ENCODE measurements at places on chromosomes 4 and X.

DNA sequence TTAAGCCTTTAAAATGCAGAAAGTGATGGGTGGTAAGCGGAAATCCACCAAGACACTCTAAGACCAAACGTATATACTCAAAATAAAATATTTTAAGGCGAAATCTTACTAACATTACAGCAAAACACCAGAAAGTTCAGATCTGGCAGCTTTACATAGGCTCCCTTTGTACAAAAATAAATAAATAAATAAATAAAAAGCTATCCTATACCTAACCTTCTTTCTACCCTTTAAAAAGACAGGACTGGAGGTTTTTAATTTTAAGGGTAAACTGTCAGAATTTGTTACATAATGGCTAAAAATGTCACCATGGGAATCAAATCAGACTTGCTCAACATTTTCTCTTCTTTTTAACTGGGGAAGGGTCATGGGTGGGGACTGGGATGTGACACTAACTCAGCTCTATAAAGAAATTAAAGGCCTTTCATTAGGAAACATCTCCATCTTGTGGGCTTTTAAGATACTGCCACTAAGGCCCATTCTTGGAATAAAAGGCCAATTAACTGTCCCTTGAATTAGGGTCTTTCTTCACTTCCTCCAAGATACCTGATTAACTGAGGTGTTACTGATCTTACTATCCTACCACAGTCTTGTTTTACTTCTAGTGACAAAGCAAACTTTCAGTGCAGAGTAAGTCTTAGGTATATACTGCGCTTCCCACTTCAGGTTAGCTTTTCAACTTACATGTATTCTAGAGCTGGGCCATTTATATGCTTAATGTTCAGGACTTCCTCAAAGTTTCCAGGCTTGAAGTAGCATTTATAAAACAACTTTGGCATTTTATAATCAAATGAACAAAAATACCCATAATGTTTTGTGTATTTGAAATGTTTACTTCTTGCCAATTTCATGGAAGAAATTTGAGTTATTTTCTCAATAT is 13.3 kb downstream of the HNRNPD start:
- DNase-seq = no peak

- DNase-seq = no peak
Observed at GRCh38 chr4:29538889-29539646, 1181.1 kb upstream of the PCDH7 start.

GRCh38 chrX:68894513-68895340 is 65.9 kb downstream of the EFNB1 start:
- peak; percentile 47 for DNase-seq

- DNase-seq = no peak
Observed at GRCh38 chrX:105564501-105564900, 257.8 kb upstream of the NRK start.

GRCh38 chrX:154774622-154775021 is 12.0 kb downstream of the DKC1 start:
- no peak for DNase-seq

- peak; percentile 18 for DNase-seq
Observed at GRCh38 chr4:39565878-39566600, 38.8 kb upstream of the UGDH start.

GRCh38 chr4:76640353-76640910 is 205.4 kb downstream of the SHROOM3 start:
- DNase-seq = no peak

DNA sequence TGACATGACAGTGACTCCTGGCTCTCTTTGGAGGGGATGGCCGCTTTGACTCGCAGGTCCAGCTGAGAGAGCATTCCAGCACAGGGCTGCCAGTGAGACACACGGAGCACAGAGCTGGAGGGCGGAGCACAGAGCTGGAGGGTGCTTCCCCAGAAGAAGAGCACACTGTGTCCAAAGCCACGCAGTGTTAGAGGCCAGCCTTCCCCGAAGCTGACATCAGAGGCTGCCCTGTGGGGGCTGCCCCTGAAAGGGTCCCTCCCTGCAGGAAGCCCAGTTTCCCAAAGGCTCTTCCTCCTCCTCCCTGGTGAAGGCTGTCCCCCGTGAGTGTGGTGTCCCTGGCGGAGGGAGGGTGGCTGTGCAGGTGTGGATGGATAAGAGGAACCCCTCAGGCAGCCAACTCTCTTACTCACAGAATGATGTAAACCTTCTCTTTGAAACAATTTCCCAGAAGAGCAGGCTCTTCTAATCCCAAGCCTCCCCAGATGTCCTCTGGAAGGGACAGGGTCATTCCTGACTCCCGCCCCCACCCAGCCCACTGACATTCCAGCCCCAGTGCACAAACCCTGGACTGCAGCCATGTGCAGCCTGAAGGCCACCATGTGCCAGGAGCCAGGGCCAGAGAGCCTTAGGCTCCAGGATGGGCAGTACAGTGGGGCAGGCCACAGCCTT is 53.4 kb downstream of the PSAPL1 start:
- no peak for DNase-seq

- no peak for DNase-seq
Observed at GRCh38 chrX:15816886-15817285, 26.6 kb downstream of the ZRSR2 start.

GRCh38 chr4:1534876-1535526 is 128.8 kb upstream of the NKX1-1 start:
- no peak for DNase-seq

DNA sequence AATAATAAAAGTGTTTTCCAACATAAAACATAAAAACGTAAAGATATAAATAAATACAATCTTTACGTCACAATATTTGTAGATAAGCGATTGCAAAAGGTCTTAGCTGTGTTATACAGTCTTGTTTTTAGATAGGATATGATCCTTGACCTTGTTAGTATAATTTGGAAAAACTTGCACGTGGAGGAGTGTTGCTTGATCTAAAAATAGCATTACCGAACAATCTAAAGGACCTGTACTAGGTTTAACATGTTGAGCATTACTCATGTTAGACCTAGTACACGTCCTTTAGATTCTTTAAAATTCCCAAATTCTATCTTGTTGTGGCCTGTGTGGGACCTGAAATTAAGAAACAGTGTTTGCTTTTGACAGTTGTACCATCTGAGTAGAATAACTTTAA is 1.6 kb downstream of the METAP1 start:
- DNase-seq = no peak

GRCh38 chr4:164856396-164856795 is 20.6 kb upstream of the APELA start:
- no peak for DNase-seq

DNA sequence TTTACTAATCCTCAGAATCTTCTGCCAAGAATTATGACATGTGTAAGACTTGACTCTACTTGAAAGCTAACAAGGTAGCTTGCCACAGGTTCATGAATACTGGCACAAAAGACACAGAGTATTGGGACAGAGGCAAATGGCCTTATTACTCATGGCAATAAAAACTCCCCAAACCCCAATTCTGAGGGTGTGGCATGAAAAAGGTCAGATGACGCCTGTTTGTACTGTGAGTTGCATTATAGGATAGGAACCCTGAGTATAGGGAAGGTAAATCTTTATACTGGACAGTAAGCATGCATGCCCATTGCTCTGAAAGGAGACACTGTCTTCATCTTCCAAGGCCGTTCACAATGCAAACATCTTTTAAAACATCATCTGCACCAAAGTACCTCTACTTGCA is 600.0 kb downstream of the IL1RAPL1 start:
- no peak for DNase-seq

GRCh38 chr4:96312046-96312685 is 472.3 kb downstream of the PDHA2 start:
- no peak for DNase-seq

DNA sequence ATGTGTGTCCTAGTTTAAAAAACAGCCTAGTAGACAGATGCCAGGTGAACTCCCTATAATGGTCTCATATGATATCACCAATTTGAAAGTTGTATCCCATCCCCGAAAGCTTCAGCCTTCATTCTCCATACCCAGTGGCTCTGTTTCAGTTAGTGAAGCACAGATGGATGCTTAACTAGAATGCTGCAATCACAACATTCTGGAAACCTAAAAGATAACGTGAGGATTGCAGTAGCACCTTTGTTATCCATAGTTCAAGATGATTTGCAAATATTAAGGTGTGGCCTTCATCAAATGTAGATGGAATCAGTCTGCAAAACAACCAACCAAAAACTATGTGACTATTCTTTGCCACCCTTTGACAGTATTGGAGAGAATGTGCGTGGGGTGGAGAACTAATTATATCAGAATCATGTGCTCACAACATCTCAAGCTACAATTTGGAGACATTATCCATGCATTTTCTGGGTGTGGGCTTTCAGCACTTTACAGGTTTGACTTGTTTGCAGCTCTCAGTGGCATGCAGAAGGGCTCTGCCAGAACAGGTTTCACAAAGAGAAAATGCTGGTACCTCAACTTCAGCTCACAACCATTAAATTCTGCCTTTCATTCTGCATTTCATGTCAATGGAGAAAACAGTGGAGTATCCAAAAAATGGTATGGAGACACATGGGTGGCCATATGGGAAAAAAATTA is 18.3 kb upstream of the PPID start:
- no peak for DNase-seq

- no peak for DNase-seq
Observed at GRCh38 chr4:138050601-138051000, 191.5 kb downstream of the SLC7A11 start.

- DNase-seq = peak; percentile 75
Observed at GRCh38 chr4:165537028-165537648, 158.3 kb downstream of the CPE start.

DNA sequence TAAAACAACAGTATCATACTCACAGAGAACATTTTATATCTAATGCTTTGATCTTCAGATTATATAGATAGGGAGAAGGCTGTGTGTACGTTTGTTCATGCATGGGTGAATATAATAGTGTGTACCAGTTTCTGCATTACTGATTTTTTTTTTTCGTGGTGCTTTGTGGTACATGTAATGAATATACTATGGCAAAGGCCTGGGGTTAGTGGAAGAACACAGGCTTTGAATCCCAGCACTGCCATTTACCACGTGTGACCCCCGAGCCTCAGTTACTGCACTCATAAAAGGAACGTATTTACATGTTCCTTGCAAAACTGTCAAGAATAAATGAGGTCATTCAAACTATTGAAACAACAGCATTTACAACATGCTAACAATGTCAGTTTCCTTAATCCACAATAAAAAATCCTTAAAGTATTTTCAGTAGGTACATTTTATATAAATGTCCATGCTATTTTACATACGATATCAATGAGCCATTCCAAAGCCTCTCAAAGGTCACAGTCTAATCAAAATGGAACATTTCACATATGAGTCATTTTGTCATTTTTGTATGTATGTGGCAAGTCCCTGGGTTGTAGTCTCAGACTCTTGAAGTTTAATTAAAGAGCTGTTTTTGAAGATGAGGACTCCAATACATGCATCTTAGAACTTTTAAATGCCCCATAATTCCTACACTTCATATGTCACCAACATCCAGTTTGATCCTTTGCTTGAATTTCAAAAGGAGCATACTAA is 242.8 kb downstream of the PPP3CA start:
- no peak for DNase-seq

DNA sequence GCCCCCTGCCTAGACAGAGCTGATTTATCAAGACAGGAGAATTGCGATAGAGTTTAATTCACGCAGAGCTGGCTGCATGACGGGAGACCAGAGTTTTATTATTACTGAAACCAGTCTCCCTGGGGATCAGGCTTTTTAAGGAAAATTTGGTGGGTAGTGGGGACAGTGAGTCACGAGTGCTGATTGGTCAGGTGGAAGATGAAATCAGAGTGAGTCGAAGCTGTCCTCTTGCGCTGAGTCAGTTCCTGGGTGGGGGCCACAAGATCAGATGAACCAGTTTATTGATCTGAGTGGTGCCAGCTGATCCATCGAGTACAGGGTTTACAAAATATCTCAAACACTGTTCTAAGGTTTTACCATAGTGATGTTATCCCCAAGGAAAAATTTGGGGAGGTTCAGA is 36.6 kb downstream of the MYOZ2 start:
- DNase-seq = no peak

DNA sequence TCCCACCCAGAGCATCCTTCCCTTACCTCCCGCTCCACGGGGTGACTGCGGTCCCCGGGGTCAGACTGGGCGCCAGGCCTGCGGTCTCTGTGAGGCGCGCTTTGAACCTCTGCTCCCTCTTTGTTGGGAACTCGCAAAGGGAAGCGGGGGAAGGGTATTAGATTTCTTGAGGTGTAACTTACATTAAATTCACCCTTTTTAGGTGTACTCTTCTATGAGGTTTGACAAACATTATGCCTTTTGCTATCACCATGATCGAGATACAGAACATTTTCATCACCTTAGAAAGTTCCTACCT is 569 bp downstream of the DCK start:
- DNase-seq = no peak

- no peak for DNase-seq
Observed at GRCh38 chrX:118675326-118675965, 52.0 kb upstream of the IL13RA1 start.

DNA sequence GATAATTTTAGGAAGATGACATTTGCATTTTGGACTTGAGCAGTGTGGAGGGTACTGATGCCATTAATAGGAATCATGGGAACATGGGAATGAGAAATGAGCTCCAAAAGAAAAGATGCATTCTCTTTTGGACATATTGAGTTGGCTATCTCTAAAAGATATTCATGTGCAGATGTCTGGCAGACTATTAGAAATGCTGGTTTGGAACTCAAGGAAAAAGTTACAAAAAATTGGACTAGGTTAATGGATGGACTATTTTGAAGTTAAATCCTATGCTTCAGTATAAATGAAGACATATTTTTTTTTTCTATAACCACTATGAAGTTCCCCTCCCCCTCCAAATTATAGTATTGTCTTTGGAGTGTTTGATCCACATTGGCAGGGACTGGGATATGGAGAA is 3.6 kb upstream of the LIMCH1 start:
- no peak for DNase-seq

- peak; percentile 42 for DNase-seq
Observed at GRCh38 chrX:53312946-53313727, 31.8 kb upstream of the IQSEC2 start.

- no peak for DNase-seq
Observed at GRCh38 chr4:34771632-34772031, 1472.7 kb downstream of the ARAP2 start.

DNA sequence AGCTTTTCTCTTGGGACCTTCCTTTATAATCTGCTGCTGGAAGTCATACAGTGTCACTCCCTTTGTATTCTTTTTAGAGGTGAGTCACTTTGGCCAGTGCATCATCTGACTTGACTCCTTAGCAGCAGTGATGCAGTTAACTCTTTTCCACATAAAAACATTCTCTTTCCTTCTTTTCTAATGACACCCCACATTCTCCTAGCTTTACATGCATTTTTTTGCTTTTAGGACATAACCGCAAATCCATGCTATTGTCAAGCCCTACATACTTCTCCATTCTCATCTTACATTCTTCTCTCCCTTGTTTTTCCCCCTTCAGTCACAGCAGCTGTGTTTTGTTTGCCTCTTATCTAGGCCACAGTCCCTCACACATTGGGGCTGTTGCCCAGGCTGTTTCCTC is 55.1 kb downstream of the ZNF330 start:
- DNase-seq = no peak
